CD4-positive, alpha-beta T cell treated with Interleukin-17A for 4 hours (primary cell): ENCODE measurements at places on chromosomes 12 and 14.

DNA sequence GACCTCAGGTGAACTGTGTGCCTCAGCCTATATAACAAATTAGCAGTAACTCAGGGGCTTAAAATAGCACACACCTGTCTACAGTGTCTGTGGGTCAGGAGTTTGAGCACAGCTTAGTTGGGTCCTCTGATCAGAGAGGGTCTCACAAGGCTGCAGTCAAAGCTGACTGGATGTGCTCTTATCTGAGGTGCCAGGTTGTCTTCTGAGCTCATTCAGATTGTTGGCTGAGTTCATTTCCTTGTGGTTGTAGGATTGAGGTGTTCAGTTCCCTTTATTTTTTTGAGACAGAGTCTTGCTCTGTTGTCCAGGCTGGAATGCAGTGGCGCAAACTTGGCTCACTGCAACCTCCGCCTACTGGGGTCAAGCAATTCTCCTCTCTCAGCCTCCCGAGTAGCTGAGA, 164.7 kb downstream of the ADCK1 start:
- DNase-seq: no peak

DNA sequence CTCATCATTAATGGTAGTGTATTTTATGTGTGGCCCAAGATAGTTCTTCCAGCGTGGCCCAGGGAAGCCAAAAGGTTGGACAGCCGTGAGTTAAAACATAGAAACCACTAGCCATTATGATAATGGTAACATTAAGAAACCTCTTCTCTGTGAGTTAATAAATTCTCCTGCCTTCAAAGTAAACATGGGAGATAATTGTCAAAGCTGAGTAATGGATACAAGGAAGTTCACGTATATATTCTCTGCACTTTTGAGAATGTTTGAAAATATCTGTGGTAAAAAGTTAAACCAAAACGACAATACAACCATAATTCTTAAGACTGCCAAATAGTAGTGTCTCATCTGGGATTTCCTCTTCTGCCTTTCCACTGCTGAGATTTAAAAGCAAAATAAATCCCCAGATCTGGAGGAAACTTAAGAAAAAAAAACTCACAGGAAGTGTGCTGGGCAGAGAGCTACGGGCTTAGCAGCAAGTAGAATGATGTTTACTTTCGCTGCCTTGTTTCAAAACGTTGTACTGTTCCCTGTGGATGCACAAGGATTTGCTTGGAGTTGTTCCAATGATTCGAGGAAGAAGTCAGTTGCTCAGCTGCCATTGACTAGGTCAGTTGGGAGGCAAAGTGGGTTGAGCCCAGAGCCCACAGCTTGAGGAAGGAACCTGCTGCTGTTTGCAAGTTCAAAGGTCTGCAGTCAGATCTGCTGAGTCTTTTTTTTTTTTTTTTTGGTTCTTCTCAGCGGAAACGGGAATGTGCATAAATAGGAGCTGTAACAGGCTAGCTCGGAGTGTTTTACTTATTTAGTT, 1.7 kb downstream of the TPCN1 start:
- peak; percentile 37 for DNase-seq

DNA sequence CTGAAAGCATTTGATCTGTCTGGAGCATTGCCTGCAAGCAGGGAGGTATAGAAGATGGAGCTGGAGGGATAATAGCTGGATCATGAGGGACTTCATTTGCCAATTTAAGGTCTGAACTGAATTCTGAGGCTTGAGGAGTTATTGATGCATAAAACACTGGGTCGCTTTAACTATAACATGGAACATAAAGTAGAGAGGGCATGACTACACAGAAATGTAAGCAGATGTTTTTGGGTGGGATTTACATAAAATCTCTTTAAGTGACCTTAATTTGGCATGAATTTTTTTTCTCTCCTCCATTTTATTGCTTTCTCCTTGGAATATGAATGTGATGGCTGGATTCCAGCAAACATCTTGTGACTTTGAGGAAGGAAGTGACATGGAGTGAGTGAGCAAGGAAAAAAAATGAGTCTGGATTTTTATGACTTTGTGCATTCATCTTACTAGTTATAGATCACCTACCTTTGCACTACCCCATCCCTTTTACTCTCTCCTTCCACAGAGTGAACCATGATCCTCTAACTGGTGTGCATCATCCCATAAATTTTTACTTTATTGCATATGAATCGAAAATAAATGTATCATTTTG, 356.0 kb downstream of the DUSP6 start:
- no peak for DNase-seq

- DNase-seq: no peak
Observed at GRCh38 chr12:508145-508544, 48.4 kb downstream of the B4GALNT3 start.

DNA sequence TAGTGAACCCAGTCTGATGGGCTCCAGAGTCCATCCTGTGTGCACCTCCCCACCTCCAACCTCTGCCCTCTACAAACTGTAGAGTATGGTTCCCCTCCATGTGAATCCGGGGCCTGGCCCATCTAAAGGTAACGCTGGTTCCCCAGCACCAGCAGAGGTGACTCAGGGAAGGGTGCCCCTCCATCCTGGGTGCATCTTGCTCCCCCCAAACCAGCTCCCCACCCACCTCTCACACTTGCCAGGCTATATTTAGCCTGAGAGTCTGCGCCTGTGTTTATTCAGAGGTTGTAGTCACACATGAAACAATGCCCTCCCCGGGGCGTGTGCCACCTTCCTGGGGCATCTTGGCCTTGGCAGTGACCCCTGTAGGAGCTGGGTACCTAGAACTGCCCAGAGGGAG, 26.2 kb downstream of the RASAL1 start:
- DNase-seq: no peak

- no peak for DNase-seq
Observed at GRCh38 chr14:44701563-44702263, 194.6 kb upstream of the FSCB start.

DNA sequence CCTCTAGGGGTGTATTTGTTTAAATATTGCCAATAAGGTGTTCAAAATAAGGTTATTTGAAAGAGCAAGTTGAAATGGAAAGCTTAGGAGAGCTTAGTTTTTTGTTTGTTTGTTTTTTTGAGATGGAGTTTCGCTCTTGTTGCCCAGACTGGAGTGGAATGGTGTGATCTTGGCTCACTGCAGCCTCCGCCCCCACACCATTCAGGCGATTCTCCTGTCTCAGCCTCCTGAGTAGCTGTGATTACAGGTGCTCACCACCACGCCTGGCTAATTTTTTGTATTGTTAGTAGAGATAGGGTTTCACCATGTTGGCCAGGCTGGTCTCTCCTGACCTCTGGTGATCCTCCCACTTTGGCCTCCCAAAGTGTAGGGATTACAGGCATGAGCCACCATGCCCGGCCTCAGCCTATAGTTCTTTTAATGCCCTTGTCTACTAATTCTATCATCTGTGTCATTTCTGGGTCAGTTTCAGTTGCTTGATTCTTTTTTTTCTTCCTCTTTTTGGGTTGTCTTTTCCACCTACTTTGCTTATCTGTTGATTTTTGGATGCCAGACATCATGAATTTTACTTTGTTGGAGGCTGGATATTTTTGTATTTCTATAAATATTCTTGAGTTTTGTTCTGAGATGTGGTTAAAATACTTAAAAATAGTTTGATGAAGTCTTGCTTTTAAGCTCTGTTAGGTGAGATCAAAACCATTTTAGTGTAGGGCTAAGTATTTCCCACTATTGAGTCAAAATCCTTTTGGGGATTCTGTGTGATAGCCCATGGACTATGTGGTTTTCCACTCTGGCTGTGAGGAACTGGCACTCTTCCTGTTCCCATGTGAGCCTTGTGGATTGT, 18.7 kb downstream of the RCOR1 start:
- DNase-seq: no peak

GRCh38 chr14:102931580-102932285, 9.3 kb downstream of the AMN start:
- no peak for DNase-seq

DNA sequence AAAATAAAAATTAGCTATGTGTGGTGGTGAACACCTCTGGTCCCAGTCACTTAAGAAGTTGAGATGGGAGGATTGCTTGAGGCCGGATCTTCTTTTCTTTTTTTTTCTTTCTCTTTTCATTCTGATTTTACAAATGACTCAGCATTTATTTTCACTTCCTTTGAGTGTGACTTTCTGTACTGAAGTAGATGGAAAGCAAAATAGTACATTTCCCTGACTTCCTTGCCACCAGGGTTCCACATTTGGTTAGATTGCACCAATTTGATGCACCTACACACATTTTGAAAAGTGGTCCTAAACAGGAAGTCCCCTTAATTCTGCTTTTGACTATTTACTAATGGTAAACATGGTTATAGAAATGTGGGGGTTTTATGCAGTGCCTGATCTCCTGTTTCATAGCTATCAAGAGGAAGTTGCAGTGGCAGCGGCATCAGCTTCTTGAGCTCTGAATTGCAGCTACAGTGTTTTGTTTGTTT, 13.0 kb upstream of the LEMD3 start:
- no peak for DNase-seq

- no peak for DNase-seq
Observed at GRCh38 chr12:11876307-11876706, 194.4 kb upstream of the BCL2L14 start.

DNA sequence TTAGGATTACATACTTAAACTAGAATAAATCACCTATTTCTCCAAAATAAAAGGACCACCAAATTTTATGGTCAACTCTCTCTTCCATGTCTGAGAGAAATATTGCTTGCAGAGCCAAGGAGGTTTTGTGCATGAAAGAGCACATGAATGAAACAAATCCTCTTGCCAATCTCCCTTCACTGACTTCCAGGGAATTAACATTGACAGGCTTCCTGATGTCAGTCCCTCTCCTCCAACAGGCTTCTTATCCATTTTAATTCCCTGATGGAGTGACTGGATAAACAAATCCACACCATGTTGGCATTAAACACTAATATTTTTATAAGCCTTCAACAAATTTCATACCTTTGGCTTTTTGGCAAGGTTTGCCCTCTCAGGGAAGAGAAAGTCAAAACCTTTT, 45.3 kb upstream of the CNTN1 start:
- DNase-seq: no peak

DNA sequence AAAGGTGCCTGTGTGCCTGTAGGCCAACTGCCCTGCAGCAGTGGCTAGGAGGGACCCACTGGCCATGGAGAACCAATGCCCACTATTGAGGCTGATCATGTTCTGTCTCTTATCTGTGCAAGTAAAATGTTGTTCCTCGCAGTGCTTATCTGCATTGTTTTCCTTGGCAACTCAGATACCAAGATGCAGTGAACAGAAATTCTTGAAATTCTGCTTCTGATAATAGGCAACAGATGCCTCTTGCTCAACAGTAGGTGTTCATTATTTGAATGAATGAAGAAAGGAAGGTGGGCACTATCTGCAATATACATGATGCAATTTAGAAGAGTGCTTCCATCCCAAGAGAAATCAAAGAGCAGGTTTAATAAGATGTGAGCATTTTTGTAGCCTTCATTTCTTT, 232.2 kb downstream of the NUAK1 start:
- no peak for DNase-seq

GRCh38 chr12:43063650-43064049, 474.1 kb upstream of the PRICKLE1 start:
- no peak for DNase-seq

DNA sequence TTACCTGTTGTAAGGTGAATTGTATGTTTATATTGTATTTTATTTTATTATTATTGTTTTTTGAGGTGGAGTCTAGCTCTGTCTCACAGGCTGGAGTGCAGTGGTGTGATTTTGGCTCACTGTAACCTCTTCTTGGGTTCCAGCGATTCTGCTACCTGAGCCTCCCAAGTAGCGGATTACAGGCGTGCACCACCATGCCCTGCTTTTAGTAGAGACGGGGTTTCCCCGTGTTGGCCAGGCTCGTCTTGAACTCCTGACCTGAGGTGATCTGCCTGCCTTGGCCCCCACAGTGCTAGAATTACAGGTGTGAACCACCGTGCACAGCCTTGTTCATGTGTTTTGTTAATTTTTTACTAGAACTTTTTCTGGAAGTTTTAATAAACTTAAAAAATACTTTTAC, 3.8 kb downstream of the ATF7IP start:
- no peak for DNase-seq

- DNase-seq: no peak
Observed at GRCh38 chr14:77299771-77300170, 20.9 kb downstream of the POMT2 start.

DNA sequence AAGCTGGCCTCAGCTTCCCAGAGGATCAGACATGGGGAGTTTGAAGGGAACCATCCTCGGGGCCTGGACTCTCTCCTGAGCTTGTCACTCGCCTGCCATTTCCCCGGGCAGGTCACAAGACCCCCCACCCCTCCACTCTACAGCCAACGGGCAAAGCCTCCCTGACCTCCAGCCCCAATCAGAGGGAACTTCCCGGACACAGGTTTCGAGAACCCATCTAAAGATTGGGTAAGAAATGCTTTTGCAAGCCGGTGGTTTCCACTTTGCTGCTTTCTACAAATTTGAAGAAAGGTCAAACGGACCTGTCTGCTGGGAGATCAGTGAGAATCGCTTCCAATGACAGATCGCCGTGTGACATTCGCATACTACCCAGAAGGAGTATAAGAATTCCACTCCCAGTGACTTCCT, 89.6 kb downstream of the SCARB1 start:
- no peak for DNase-seq

GRCh38 chr12:1666215-1666614, 24.7 kb upstream of the ADIPOR2 start:
- DNase-seq: no peak

DNA sequence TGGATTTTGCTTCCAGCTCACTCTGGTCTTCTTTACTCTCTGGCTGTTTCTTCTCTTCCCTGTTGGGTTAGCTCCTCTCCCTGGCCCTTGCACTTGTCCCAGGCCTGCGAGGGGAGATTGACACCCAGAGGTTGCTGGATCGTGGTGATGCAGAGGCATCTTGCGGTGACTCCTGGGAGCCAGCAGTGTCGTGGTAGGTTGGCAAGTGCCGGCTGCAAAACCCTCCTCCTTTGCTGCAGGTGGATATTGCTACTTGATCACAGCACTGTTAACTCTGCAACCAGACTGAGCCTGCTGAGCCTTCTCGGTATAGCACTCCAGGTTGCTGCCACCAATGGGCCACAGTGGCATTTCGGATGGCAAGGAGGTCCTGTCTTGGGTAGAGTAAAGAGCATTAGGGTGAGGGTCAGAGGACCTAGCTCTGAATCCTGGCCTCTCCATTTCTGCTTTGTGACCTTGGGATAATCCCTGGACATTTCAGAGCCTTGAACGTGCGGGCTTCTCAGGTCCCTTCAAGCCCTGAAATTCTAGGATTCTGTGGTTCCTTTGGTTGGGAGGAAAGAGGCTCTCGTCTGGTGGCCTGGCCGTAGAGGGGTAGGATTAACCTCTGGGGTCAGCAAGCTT, 87.4 kb downstream of the TSPAN9 start:
- no peak for DNase-seq

DNA sequence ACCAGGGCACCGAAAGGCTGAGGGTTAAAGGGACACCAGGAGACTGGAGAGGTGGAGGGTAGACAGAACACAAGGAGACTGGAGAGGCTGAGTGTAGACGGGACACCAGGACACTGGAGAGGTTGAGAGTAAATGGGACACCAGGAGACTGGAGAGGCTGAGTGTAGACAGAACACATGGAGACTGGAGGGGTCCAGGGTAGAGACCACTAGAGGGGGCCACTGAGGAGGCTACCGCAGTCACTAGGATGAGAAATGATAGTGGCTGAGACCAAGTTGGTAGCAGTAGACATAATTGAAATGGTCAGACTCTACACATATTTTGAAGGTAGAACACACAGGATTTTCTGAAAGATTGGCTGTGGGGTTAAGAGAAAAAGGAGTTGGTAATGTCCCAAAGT, 68.2 kb downstream of the PAH start:
- DNase-seq: no peak

GRCh38 chr12:131167334-131167733, 213.6 kb downstream of the ADGRD1 start:
- no peak for DNase-seq

- DNase-seq: no peak
Observed at GRCh38 chr12:23350808-23351207, 598.7 kb downstream of the SOX5 start.

- no peak for DNase-seq
Observed at GRCh38 chr12:108800591-108800990, 56.8 kb downstream of the SSH1 start.
